Sigmoid colon (tissue), 7 donors: ENCODE measurements at places on chromosomes 11 and 22. TPM values are rescaled to one million over a fixed set of nuclear protein-coding genes. Genes with fewer than 3 reads are reported as not detected.

The ACRV1 gene
- total RNA-seq = not detected

The TMEM121B gene
- total RNA-seq = not detected

The SCGB1C1 gene
- total RNA-seq = not detected

The EXPH5 gene
- 0.54 TPM for total RNA-seq

The DGAT2 gene
- 0.68 TPM for total RNA-seq

The CLMP gene
- 155 TPM for total RNA-seq
